ENCODE measurements at places on chromosomes 2 and 18.

DNA sequence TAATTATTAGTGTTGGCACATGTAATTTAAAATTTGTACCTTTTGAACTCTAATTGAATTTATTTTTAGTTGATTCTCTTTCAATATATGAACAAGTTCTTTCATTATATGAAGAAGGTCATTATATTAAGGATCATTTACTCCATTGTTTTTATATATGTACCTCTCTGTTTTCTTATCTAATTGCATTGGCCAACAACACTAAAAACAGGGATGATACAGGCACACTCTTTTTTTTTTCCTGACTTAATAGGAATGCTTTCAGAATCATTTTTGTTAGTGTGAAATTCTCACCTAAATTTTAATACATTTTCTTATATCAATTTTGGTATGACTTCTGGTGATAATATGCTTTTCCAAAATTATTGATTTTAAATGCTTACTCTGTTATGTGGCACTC lies 75.0 kb upstream of the SCN1A start:
- DNase-seq: no peak

- no peak for DNase-seq
These were observed 44.5 kb upstream of the EGR4 start for GRCh38 chr2:73337828-73338227.

GRCh38 chr18:7742224-7742623 lies 175.1 kb downstream of the PTPRM start:
- no peak for DNase-seq

DNA sequence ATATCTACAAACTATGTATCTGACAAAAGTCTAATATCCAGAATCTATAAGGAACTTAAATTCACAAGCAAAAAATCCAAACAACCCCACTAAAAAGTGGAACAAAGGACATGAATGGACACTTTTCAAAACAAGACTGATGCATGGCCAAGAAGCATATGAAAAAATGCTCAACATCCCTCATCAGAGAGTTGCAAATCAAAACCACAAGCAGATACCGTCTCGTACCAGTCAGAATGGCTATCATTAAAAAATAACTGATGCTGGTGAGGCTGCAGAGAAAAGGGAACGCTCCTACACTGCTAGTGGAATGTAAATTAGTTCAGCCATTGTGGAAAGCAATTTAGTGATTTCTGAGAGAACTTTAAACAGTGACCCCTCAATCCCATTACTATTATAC lies 56.5 kb downstream of the CCBE1 start:
- DNase-seq: no peak

DNA sequence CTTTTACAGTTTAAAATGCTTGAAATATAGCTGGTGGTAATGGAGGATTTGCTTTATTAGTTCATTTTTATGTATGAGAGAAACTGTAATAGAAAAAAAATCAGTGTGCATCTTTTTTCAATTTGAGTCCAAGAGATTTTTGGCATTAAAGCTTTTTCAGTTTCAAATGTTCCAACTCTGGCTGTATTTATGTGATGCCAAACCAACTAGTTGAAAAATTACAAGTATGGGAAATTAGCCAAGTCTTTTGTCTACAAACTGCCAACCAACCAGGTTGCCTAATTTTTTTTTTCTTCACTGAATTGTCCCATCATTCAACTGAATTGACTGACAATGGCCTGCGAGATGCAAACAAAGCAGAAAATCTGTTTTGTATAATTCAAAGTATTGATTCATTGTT lies 95.7 kb downstream of the ICOS start:
- DNase-seq: no peak

- DNase-seq: no peak
These were observed 38.7 kb downstream of the PSD4 start for GRCh38 chr2:113212245-113213060.

GRCh38 chr18:59631583-59632181 lies 65.5 kb downstream of the CCBE1 start:
- no peak for DNase-seq

GRCh38 chr18:21865043-21865442 lies 124.5 kb downstream of the MIB1 start:
- no peak for DNase-seq

GRCh38 chr2:241114836-241115235 lies 12.7 kb upstream of the MTERF4 start:
- DNase-seq: no peak

- DNase-seq: no peak
These were observed 70.3 kb upstream of the CWC22 start for GRCh38 chr2:180077295-180077906.

GRCh38 chr18:11042247-11042646 lies 107.1 kb downstream of the PIEZO2 start:
- no peak for DNase-seq
